ENCODE measurements at places on chromosomes 16 and 17.

DNA sequence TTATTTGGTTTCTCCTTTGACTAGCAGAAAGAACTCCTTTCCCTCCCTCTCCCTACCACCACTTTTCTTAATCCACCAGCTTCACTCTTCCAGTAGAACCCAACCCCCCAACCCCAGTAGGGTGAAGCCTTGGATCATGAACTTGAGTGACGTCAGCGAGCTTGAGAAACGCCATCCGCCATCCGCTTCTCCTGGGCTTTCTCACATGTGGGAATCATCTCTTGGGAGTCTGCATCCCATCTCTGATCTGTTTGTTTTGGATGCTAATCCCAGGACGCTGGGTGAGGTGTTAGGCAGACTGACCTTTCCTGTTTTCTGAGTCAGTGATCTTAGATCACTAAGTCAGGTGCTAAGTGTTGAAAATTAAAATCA is 16.0 kb upstream of the SOX9 start:
- no peak for DNase-seq

DNA sequence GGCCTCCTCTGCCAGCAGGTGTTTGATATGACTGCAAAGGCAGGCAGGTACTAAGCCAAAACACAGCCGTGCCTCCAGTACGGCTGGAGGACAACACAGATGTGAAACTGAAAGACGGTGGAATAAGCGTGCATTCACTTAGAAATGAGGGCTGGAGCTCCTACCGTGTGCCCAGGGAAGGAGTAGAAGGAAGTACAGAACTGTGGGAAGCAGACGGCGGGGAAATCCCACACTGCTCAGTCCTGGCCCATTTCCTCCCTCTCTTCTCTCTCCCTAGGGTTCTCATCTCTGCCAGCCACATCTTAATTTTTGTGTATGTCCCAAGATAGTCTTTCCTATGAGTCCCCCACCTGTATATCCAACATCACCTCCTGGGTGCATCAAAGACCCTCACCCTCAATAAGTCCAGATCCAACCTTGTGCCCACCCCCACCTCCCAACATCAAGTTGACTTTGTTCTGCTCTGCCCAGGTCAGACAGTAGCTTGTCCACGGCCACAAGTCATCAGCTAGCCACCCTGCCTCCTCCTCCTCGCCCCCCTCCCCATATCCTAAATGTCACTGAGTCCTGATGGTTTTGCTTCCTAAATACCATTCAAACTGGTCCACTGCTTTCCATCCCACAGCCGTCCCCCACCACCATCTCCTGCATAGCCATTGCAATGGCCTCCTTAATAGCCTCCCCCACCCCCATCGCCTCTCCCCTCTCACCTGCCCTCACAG is 77.1 kb upstream of the RPL38 start:
- no peak for DNase-seq

DNA sequence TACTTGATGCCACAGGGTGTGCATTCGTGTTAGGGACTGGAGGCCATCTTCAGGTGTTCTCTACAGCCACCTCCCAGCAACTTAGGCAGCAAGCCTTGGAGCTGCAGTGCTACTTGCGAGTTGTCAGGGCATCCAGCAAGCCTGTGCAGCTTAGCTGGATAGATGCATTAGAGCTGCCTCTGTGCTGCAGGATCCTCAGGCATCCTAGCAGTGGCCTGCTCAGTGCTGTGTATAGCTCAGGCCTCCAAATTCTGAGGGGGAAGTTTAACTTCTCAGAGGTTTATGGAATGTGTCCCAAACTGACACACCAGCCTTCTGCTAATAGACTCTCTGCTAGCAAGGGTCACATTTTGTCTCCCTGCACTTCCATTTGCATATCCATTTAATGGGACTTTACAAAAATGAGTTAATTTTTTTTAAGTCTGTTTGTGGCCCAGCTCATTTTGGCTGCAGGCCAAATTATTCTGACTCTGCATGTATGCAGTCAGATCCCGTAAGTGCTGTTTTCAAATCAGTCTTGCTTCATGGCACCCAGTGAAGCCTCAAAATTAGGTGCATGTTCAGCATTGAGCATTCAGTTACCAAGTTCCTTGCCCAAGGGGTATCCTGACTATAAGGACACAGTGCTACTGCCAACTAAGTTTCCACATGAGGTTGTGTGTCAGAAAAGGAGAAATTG is 6.8 kb downstream of the GABARAPL2 start:
- no peak for DNase-seq

DNA sequence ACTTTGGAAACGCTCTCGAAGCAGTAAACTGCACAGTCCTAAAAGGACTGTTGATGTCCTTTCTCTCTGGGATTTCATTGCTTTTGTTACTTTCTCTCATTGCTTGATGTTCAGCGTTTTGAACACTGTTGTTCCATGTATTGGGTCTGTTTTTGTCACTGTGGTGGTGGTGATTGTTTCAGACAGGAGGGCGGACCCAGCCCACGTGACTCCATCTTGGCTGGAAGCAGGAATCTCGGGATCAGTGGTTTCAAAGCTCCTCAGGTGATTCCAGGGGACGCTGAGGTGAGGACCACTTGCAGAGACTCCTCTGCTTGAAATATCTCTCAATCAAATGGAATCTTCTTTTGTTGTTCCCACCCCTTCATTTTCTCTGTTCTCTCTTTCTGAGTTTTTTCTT is 18.3 kb downstream of the C16orf54 start:
- DNase-seq = no peak

DNA sequence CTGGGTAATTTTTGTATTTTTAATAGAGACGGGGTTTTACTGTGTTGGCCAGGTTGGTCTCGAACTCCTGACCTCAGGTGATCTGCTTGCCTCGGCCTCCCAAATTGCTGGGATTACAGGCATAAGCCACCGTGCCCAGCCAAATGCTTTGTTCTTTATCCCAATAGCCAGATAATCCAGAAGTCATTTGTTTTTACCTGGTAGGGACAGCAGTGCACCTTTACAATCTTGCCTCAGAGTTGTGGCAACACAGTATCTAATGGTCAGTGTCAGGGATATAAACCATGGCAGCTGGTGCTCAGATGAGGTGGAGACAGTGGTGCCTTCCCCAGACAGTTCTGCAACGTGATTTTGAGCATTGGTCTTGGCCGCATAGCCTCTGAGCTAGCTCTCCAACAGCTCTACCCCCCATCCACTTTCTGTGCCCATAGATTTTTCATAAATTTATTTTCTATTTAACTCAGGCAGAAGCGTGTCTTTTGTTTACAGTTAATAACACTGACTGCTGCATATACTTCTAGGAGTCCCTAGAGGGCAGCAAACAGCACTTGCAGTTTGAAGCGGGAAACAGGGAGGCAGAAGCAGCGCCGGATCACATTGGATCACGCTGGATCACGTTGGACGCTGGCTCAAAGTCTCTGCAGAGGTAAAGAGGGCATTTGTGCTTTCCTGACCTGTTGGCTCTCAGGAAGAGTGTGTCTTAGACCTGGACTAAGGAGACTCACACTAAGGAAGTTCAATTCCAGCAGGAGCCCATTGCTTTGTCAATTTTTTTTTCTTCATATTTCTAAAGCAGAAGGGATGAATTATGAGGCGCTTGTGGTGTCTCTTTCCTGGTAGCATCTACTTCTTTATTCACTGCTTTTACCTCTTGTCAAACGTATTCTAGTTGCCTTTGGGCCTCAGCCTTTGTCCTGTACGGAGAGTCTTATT is 5.1 kb upstream of the GGT6 start:
- DNase-seq = peak; percentile 34

DNA sequence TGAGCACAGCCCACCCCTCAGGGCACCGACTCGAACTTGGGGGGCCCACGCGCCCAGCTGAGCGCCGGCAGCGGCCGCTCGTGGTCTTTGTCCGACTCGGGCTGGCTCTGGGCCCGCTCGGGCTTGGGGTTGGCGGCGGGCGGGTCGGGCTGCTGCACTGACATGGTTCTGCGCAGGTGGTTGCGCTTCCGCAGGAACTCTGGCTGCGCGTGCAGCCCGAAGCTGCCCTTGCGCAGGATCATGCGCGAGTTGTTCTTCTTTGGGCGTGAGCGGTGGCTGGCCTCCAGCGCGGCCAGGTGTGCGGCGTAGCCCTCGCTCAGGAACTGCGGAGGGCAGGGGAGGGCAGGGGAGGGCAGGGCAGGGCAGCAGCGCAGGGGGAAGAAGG is 11.1 kb downstream of the PIMREG start:
- no peak for DNase-seq

DNA sequence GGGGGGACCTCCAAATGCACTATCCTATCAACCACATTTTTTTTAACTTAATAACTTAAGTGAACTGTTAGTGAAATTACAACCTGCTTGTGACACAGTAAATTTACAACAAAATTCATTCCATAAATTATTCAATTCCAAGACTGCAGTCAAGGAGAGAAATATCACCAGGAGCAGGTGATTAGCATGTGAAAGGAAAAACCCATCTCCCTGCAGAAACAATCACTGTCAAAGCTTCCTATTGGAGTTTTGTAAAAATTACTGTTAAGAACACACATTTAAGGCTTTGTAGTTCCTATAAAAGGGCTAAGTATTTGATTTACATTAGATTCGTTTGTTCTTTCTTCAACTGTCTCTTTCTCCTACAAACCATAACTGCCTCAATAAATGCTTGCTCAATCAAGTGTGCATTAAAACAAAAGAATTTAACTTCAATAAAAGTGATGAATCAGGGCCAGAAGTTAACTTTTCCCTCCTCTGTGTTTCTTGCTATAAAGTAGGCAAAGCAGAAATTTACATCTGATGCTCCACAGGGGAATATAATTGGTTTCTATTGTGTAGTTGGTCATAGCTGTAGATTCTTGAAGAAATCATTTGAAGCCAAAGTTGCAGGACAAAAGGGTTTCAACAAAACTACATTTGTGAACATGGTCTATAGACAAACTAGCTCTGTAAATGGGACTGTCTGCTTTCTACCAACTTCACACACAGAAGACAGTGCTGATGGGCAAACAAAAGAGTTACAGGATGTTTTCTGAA is 195.1 kb upstream of the PSMD7 start:
- no peak for DNase-seq

GRCh38 chr17:41395611-41396010 is 1.8 kb downstream of the KRT31 start:
- DNase-seq = no peak

DNA sequence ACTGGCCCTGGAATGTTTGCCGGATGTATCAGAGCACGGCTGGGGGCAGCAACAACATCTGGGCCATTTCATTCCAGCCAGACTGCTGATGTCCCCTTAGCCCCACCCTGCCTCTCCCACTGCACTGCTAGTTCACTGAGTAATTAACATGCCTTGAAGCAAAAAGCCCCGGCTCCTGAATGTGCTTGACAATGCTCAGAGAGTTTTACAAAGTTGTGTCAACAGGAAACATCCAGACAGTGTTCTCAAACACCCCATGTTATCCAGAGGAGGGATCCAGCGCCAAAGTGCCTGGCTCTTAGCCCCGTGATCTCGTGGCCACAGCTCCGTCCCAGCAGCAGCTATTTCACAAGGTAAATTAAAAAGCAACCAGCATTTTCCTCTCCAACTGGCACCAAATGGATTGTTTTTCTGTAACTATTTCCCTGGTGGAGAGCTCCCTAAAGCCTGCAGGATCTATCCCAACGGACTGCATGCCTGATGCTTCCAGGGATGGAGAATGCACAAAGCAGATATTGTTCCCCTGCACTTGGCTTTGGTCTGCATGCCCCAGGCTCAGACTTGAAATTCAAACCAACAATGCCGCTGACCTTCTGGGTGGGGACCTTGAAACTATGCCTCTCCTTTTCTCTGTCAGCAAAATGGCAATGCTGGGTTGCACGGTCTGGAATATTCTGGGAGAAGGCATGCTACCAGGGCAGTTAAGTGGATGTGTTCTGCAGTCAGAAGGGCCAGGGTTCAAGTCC is 115.6 kb upstream of the CDH5 start:
- no peak for DNase-seq

Data from COR-L47 (cell line).